ENCODE measurements at places on chromosomes 5 and 9.

DNA sequence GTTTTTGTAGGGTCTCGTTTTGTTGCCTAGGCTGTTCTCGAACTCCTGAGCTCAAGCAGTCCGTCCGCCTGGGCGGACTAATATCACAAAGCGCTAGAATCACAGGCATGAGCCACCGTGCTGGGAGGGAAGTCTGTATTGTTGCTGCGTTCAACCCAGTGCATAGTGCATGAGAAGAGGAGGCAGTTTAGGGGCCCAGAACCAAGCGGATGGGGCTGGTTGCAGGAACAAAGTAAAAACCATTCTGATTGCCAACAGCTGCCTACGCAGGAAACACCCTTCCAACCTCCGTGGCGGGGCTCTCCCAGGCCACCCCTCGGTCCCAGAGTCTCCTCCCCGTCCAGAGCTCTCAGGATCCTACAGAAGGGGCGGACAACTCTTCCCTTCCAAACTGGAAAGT lies 87.1 kb downstream of the ANXA2R start:
- no peak for DNase-seq

- no peak for DNase-seq
Observed at GRCh38 chr5:6446042-6446441, 2.6 kb upstream of the UBE2QL1 start.

DNA sequence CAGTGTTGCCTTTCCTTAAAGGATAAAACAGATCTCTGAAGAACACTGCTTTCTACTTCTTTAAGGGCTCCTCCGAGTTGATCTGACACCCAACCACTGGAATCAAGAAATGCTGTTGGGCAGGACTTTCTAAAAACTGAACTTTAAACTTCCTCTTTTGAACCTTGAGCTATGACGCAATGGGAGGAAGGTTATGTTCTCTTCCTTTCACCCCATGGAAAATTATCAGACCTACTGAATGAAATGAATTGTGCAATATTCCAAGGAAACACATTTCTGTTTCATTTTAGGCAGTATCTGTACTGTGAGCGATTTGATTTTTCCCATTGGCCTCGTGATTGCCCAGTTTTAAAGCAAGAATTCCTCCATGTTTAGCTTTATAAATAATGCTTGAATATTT lies 206.0 kb upstream of the PRR16 start:
- DNase-seq, result no peak

GRCh38 chr5:53481159-53481886 lies 894 bp downstream of the FST start:
- DNase-seq, result no peak

- no peak for DNase-seq
Observed at GRCh38 chr5:51172903-51173626, 210.2 kb upstream of the ISL1 start.

DNA sequence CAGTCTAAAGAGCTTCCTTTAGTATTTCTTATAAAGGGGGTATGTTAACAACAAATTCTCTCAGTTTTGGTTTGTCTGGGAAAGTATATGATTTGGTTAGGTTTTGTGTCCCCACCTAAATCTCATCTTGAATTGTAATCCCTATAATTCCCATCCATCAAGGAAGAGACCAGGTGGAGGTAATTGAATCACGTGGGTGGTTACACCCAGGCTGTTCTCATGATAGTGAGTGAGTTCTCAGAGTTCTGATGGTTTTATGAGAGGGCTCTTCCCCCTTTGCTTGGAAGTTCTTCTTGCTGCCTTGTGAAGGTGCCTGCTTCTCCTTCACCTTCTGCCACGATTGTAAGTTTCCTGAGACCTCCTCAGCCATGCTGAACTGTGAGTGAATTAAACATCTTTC lies 109.1 kb downstream of the MACIR start:
- no peak for DNase-seq

DNA sequence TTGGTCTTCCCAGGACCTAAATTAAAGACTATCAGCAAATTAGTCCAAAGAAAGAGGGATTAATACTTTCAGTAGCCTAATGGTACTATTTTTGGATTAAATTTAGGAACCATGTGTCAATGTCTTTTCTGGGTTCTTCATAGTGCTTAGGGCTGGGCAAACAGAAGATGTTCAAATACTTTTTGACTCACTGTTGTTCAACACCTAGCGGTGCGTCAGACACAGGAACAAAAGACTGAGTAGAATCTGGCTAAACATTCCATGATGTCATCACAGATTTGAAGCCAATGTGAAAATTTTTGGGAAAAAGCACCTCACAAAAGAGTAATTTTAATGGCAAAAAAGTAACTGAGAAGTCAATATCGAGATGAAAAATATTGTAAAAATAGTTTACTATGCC lies 544.4 kb downstream of the EFNA5 start:
- DNase-seq, result no peak

GRCh38 chr5:83026930-83027687 lies 50.1 kb downstream of the TMEM167A start:
- no peak for DNase-seq

- DNase-seq, result no peak
Observed at GRCh38 chr9:70578720-70579119, 164.3 kb upstream of the KLF9 start.

DNA sequence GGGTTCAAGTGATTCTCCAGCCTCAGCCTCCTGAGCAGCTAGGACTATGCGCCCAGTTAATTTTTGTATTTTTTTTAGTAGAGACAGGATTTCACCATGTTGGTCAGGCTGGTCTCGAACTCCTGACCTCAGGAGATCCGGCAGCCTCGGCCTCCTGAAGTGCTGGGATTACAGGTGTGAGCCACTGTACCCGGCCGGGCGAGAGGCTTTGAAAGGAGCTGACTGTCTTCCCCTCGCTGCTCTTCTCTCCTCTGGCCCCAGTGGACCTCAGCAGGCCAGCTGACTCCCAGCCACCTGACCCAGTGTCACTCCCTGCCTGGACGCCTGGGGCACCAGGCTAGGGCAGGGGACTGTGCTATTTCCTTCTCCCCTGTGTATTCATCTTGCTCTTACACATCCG lies 89.5 kb upstream of the ANKRD55 start:
- DNase-seq, result no peak

- peak; percentile 46 for DNase-seq
Observed at GRCh38 chr5:141605523-141606277, 13.1 kb downstream of the DIAPH1 start.

- DNase-seq, result no peak
Observed at GRCh38 chr5:115847290-115847689, 5.6 kb downstream of the AP3S1 start.

DNA sequence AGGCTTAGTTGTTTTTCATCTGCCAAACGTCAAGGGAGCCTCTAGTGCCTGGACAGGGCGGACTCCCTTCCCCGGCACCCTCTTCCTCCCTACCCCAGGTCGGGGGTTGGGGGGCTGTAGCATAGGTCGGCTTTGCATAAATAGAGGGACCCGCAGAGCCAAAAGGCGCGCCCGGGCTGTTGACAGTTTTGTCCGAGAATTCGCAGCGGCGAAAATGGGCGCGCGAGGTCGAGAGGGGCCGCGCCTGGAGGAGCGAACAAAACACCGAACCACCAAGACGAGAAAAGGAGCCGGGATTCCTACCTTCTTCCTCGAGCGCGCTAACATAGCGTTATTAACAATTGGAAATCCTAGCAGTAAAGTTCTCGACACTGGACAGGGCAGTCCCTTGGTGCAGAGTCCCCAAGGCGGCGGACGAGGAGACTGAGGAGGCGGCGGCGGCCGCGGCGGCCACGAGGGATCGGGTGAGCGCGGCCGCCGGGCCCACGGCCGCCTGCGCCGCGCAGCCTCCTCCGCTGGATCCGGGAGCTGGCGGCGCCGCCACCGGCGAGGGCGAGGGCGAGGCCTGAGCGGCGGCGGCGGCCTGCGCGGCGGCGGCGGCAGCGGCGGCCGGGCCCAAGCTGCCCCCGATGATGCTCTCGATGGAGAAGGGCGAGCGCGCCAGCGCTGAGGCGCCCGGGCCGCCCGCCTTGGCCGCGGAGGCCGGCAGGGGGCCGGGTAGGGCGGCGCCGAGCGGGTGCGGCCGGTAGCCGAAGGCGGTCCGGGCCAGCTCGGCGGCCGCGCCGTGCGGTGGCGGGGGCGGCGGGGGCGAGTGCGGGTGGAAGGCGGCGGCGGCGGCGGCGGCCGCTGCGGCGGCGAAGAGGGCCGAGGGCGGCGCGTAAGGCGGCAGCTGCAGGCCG lies 1.7 kb downstream of the FOXD1 start:
- DNase-seq, result no peak

- DNase-seq, result no peak
Observed at GRCh38 chr5:59769832-59770231, 123.7 kb downstream of the PDE4D start.

GRCh38 chr5:165031371-165031770 lies 1526.0 kb downstream of the MAT2B start:
- no peak for DNase-seq

GRCh38 chr9:114202396-114202795 lies 47.1 kb downstream of the COL27A1 start:
- no peak for DNase-seq

GRCh38 chr9:129496473-129497004 lies 124.4 kb downstream of the C9orf50 start:
- peak; percentile 77 for DNase-seq

- DNase-seq, result no peak
Observed at GRCh38 chr5:74625742-74626241, 14.7 kb downstream of the ENC1 start.

GRCh38 chr5:68225188-68225910 lies 9.8 kb downstream of the PIK3R1 start:
- DNase-seq, result no peak

GRCh38 chr9:33867747-33868439 lies 50.9 kb downstream of the UBE2R2 start:
- no peak for DNase-seq

GRCh38 chr5:37208883-37209797 lies 40.0 kb downstream of the CPLANE1 start:
- DNase-seq, result no peak

- no peak for DNase-seq
Observed at GRCh38 chr9:2717385-2717784, at the start of gene KCNV2. KCNV2 (plus strand) TSS chr9:2717510; CDS start chr9:2717740, 230 bp downstream.

DNA sequence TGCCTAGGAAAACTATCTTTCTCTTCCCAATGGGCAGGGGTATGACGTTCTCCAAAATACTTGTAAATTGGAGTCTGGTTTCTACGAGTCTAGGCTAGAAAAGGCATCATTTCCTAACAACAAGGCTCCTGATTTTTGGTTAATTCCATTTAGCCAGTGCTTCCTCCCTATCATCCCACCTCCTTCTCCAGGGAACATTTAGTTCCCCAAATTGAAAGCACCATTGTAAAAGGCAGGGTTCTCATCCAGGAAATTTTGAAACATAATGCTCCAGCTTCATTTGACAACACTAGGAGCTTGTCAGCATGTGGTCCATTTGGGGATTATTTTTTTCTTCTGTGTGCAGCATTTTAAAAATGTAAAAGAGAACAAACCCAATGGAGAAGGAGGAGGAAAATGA lies 256.5 kb upstream of the GRIA1 start:
- DNase-seq, result no peak

GRCh38 chr5:173452119-173452905 lies 124.1 kb upstream of the STC2 start:
- no peak for DNase-seq

DNA sequence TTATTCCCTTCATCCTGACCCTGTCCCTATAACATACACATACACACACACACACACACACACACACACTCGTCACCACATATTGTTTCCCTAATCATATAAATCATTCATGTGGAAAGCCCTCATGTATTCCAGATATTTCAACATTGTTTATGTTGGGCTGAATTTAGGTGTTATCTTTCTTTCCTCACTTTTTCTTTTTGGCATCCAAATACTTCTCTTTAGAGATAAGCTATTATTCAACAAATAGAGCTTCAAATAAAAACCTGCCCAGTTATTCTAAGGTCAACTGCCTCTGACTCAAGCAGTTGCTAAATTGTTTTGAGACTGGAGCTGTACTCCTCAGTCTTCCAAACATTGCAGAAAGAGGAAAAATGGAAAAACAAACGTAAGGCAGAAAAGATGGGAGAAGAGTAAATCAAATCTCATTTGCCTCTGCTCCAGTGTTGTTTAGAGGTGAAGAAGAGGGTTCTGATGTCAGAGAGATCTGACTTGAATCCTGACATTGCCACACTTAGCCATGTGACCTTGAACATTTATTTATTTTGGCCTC lies 215.7 kb downstream of the GAS1 start:
- no peak for DNase-seq

- peak; percentile 31 for DNase-seq
Observed at GRCh38 chr5:150904479-150905311, at the start of gene ZNF300. ZNF300 (minus strand) TSS chr5:150904980; CDS start chr5:150903155, 1,825 bp downstream.

GRCh38 chr5:102819634-102820033 lies 64.5 kb downstream of the PAM start:
- DNase-seq, result no peak

DNA sequence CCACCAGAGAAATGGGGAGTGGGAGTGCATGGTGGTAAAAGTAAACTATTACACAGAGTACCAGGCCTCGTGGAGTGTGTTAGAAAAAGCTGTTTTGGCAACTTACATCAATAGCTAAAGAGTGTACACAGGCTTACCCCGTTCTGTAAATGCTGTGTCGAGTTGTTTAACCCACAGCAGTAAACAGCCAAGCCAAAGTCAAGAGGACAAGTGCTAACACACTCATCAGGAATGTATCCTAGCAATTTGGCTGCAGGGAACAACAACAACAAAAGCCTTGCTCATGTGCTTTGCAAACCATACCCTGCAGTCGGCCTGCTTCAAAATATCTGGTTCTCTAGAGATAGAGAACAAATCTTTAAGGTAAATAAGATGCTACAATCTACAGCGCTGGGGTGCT lies 15.9 kb downstream of the DAP start:
- no peak for DNase-seq

- no peak for DNase-seq
Observed at GRCh38 chr5:10489810-10490426, 48.2 kb downstream of the ROPN1L start.

- DNase-seq, result no peak
Observed at GRCh38 chr5:10690460-10691440, 70.3 kb downstream of the DAP start.

GRCh38 chr5:73135429-73136054 lies 15.2 kb downstream of the TMEM171 start:
- no peak for DNase-seq

GRCh38 chr5:137706841-137707240 lies 29.0 kb downstream of the KLHL3 start:
- no peak for DNase-seq

GRCh38 chr5:7690557-7690956 lies 160.4 kb downstream of the CFAP90 start:
- no peak for DNase-seq

GRCh38 chr5:179344431-179345182 lies 654 bp downstream of the ADAMTS2 start:
- no peak for DNase-seq

DNA sequence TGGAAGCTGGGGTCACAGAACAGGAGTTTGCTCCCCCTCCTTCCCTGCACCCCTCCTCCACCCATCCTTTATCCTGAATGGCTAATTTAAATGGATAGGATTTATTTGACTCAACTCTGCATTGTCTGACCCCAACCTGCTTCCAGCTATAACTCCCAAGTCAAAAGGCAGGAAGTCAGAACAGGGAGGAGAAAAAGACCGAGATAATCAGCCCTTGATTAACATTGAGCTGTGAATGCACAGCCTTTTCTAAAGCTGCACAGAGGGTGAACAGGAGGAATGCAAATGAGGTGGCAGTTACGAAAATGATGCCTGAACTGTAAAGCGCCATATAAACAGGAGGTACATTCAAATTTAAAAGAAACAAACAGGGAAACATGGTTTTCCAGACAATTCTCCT lies 152.8 kb downstream of the SPOCK1 start:
- DNase-seq, result no peak

All from activated CD8-positive, alpha-beta memory T cell treated with anti-CD3 and anti-CD28 coated beads for 1 hour (primary cell).